Stimulated activated CD8-positive, alpha-beta memory T cell treated with anti-CD3 and anti-CD28 coated beads, Interleukin-7, amount 100 ng/mL, for 48 hours (primary cell): ENCODE measurements at places on chromosomes 6 and 20.

- DNase-seq = no peak
Measured at GRCh38 chr20:41538810-41539596, 79.2 kb downstream of the CHD6 start.

DNA sequence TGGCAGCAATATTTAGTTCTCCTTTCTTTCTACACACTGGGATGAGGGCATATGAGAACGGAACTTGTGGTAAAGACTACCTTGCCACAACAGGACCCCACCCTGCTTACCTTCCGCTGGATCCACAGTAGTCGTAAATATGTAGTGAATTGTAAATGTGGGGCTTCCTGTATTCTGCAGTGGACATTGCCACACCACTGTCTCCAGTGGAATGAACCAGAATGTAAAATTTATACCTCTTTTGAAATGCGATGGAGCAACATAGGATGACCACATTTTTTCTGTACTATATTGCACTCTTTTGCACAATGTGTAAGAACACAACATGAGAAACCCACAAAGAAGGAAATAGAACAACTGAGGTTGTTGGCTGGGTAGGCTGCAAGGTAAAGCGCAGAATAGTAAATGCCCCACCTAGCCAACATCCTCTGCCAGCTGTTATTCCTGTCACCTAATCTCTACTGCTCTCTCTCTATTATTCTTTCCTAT lies 16.1 kb upstream of the RIPOR2 start:
- DNase-seq = no peak

- DNase-seq = no peak
Measured at GRCh38 chr6:111361648-111362047, 121.4 kb downstream of the REV3L start.

GRCh38 chr6:128124713-128125112 lies 223.9 kb upstream of the THEMIS start:
- no peak for DNase-seq

GRCh38 chr6:15659181-15659580 lies 3.6 kb downstream of the DTNBP1 start:
- no peak for DNase-seq

- no peak for DNase-seq
Measured at GRCh38 chr20:43936805-43937204, 22.2 kb downstream of the TOX2 start.

DNA sequence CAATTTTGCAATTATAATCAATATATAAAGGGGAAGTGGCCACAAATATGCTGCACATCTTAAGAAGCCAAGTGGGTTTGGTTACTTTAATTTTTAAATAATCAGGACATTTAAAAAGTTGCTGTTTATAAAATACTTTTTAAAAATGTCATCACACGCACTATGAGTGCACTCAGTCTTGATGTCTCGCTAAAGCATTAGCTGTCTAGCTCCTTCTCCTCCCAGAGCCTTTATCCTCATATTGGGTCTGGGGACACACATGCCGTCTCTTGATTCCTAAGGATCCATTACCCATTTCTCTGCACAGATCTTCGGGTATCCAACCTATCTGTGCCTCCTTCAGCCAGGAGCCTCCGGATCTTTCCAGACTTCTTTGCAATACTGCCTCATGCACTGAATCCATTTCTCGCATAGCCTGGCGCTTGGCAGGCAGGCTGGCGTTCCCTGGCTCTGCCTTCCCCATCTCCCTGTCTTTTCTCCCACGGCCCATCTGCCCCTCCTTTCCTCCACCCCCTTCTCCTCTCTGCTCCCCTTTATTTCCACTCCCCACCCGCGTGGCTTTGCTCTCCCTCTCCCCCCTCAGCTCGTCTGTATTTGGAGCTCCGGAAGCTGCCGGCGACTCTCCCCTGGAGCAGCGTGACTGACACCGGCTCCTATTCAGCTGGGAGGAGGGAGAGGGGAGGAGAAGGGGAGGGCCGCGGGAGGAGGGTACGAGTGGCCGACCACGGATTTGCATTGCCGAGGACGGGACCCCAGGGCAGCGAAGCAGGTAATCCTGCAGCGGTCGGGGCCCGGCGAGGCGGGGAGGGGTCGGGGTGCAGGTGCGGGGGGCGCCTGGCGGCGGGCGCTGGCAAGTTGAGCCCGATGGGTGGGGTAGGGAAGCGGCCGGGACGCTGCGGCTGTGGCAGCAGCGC lies at the start of gene CAP2:
TSS of gene CAP2 (plus strand) at position 618 of the 914 bp plus-strand sequence. CDS start 27,961 bp downstream, outside the sequence.
- no peak for DNase-seq

DNA sequence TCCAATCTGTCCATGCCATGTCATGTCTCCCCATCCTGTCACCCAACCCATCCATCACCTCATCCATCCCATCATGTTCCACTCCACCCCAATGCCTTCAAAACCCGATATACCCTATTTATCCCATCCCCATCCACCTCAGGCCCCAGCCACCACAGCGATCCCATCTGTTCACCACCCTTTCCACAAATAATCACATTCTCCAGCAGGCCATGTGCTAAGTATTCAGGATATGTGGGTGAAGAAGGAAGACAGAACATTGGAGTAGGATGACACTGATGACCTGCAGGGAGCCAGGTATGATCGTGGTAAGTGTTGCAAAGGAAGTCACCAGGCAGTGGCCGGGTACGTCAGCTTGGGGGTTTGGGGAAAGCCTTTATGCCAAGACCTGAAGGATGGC lies 48.8 kb downstream of the NPEPL1 start:
- DNase-seq = no peak

DNA sequence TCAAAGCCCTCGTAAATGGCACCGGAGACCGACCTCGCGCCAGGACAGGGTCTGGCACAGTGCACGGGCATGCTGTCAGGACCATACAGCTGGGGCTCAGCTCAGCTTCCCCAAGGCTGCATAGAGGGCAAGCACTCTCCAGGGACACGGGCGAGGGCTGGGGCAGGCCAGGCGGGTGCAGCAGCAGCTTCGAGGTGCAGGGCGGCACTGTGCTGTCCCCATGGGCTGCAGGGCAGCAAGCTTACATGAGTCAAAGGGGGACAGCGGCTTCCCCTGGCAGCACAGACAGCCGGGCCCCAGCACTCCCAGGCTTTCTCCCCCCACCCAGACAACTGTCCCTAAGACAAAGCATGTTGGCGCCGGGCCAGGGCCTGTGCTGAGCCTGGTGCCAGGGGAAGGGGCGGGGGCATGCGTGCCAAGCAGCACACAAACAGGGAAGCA lies 25.7 kb downstream of the PSMG4 start:
- DNase-seq = no peak

DNA sequence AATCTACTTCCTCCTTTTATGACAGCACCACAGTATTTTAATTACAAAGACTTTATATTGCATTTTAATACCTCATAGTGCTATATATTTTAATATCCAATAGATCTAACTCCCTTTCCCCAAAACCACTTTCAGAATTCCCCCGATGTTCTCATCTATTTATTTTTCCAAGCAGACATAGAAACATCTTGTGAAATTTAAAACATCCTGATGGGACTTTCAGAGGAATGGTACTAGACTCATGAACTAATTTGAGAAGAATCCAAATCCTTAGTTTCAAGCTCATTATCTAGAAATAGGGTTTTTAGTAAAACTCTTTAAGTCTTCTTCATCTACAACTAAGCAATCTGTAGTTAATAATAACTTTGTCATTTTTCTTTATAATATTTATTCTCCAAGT lies 97.0 kb downstream of the TRERF1 start:
- no peak for DNase-seq
